NCI-H460 (cell line): ENCODE measurements at places on chromosomes 16 and 17.
A peak's percentile ranks its signal among the peaks of the same experiment; 100 is the strongest.

DNA sequence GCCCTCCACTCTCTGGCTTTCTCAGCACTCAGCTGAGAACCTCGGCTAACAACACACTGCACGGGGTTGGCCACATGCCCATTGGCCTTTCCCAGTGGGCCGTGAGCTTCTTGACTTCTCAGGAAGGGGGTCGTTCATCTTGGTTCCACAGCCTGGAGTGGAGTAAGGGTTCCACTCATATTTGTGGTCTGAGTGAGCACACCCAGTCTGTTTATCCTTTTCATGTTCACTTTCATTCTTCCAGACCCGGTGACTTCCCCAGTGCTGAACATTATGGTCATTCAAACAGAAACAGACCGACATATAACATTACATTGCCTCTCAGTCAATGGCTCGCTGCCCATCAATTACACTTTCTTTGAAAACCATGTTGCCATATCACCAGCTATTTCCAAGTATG, 8.2 kb downstream of the MILR1 start:
- DNase-seq, result no peak

- DNase-seq, result no peak
Observed at GRCh38 chr16:73319737-73320136, 271.8 kb upstream of the ZFHX3 start.

DNA sequence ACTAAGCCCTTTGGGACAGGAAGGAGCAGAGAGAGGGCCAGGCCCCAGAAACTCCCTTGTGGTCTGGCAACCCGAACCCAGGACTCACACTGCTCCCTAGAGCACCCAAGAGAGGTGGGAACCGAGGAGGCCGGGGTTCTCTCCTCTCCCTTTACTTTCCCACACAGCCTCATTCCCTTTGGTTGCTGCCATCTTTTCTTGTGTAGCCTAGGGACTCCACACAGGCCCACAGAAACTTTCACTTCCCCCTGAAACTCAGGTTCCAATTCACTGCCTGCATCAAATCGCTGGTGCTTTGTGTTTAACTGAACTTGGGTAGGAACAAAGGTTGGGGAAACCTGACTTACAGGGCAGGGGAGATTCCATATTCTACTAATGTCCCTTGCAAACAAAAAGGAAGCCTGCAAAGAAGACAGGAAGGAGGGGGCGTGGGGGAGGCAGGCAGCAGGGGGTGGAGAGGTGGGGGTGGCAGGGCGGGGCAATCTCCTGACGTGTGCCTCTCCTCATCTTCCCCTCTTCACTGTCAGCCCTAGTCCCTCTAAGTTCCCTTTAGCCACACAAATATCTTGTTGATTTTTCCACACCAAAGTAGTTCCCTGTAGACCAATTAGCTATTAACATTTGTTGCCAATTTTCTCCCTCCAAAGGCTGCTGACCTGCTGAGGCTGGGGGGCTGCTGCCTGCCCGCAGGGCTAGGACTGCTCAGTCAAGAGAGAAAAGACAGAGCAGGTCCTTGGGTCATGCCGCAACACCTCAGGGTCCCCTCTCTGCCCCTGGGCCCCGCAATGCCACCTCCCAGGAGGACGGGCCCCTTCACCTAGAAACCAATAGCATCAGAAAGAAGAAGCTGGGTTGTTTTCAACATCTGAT, 8.0 kb downstream of the ST3GAL2 start:
- no peak for DNase-seq

- no peak for DNase-seq
Observed at GRCh38 chr17:40124279-40125141, 2.7 kb downstream of the MSL1 start.

DNA sequence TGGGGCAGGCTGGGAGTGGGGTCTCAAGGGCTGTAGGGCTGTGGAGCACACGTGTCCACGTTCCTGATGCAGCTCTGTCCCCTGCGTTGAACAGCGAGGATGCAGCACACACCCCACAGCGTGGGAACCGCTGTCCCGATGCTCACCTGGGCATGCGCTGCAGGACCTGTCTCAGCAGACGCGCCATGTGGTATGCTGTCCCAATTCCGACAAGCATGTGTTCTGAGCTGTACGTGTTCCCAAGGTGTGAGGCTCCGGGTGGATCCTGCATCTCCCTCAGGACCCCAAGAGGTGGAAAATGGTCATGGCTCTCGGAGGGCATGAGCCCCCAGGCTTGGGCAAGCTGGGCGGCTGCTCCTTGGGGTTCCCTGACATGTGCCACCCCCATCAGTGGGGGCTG, 34.2 kb downstream of the ENGASE start:
- no peak for DNase-seq

DNA sequence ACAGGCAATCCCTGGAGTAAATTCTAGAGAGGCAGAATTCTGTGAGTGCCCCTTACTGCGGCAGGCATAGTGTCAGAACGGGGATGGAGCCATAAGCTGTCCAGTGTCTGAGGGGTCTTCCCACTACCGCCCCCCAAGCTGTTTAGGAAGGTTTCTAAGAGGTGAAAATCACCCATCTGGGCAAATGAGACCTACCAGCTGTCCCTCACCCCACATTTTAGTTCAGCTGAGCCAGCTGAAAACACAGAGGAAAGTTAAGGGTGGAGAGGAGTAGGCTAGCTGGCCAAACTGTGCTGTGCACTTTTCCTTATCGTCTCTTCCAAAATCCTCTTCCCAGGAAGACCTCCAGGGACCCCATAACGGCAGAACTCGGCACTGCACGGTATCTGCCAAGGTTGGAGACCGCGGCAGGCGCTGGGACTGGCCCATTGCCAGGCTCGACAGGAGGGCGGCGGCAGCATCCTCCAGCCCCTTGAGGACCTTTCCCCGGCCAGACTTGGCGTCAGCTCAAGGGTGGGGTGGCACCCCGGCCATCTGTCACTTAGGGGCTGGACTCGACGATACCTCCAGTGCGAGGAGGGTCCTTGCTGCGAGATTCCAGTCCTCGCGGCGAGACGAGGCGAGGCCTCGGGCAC, 955 bp downstream of the ACLY start:
- DNase-seq, result no peak

DNA sequence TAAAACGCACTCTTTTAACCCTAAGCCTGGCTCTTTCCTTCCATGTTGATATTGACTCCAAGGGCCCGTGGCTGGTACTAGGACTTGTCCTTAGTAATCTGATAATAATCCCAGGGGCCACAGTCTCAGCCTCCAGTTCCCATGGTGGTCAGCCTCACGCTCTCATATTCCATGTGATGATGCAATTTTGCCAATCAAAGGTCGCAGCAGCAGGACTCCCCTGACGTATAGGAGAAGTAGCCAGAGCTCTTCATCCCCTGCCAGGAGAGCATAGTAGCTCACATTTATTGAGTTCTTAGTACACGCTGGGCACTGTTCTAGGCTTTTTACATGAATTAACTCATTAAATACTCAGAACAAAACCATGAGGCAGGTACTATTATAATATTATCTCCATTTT, 42.4 kb downstream of the CD300LF start:
- DNase-seq, result no peak

DNA sequence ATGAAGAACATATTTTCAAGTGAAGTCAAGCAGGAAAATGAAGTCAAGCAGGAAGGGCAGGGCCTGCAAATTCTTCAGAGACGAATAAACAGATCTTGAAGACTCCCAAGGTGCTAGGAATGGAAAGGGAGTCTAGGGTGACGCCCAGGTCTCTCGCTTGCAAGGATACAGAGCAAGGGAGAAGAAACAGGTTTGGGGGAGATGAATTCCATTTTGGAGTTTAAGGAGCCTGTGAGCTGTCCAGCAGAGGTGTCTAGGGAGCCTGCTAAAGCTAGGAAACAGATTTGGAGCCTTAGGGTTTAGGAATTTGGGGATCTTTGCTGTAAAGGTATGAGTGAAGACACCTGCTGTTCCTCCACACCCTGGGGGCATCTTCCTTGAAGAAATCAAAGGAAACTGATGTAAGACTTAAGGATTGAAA, 2.0 kb upstream of the UNKL start:
- no peak for DNase-seq

GRCh38 chr16:24829153-24829552, 16.6 kb upstream of the SLC5A11 start:
- DNase-seq, result no peak

- DNase-seq, result peak; percentile 49
Observed at GRCh38 chr17:74296548-74296936, 22.5 kb downstream of the DNAI2 start.

DNA sequence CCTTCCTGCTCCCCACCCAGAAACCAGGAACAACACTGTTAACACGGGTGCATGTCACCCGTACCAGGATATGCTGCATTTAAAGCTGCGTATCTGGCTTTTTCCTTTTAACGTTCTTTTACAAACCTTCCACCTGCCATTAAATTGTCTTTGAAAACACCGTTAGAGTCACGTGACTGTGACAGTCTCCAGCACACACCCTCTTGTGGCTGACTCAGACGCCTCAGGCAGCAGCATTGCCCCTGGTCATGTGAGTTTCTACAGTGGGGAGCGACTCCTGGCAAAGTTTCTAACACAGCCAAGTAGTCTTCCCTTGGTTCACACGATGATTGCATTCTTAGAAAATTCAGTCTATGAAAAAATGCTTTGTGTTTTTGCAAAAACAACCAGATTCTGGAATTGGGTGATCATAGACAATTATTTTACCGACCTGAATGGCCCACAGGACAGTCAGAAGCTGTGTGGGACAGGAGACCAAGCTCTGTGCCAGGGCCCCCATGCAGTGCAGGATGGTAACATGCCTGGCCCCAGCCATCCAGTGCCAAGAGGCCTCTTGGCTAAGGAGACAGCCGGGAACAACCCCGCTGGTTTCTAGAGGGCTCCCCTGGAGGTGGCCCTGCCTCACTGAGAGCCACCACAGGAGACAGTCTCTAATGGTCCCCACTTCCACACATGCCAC, 199.1 kb downstream of the KATNIP start:
- DNase-seq, result peak; percentile 38

GRCh38 chr16:49312389-49312985, 30.8 kb upstream of the CBLN1 start:
- no peak for DNase-seq

GRCh38 chr16:50928065-50928464, 186.2 kb downstream of the CYLD start:
- DNase-seq, result no peak

DNA sequence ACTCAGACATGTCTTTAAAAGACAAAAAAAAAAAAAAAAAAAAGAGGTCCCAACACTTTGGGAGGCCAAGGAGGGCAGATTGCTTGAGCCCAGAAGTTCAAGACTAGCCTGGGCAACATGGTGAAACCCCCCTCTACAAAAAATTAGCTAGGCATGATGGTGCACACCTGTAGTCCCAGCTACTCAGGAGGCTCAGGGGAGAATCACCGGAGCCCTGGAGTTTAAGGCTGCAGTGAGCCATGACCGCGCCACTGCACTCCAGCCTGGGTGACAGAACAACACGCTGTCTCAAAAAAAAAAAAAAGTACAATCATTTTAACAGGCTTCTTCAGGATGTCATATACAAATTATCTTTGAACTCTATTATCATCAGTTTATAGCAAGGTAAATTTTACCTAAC, 22.0 kb downstream of the C16orf87 start:
- DNase-seq, result no peak

DNA sequence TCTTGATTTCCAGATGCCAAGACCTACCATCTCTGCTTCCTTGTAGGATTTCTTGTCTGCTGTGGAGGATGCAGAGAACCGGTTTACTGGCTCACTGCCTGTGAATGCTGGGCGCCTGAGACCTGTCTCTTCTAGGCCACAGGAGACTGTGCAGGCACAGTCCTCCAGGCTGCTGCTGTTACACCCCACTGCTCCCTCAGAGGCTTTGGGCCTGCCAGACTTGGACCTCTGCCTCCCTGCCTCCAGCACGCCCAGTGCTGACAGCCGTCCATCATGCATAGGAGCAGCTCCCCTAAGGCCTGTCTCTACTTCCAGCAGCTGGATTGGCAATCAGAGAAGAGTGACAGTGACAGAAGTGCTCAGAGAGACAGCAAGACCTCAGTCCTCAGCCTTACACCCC, 6.1 kb downstream of the HROB start:
- no peak for DNase-seq

GRCh38 chr17:35052241-35052610, 11.3 kb downstream of the RFFL start:
- DNase-seq, result no peak
